Amygdala (tissue), 56 donors: ENCODE measurements at places on chromosomes 12 and 14.

GRCh38 chr12:43766291-43766690, 7.5 kb downstream of the IRAK4 start:
- DNase-seq, result no peak

DNA sequence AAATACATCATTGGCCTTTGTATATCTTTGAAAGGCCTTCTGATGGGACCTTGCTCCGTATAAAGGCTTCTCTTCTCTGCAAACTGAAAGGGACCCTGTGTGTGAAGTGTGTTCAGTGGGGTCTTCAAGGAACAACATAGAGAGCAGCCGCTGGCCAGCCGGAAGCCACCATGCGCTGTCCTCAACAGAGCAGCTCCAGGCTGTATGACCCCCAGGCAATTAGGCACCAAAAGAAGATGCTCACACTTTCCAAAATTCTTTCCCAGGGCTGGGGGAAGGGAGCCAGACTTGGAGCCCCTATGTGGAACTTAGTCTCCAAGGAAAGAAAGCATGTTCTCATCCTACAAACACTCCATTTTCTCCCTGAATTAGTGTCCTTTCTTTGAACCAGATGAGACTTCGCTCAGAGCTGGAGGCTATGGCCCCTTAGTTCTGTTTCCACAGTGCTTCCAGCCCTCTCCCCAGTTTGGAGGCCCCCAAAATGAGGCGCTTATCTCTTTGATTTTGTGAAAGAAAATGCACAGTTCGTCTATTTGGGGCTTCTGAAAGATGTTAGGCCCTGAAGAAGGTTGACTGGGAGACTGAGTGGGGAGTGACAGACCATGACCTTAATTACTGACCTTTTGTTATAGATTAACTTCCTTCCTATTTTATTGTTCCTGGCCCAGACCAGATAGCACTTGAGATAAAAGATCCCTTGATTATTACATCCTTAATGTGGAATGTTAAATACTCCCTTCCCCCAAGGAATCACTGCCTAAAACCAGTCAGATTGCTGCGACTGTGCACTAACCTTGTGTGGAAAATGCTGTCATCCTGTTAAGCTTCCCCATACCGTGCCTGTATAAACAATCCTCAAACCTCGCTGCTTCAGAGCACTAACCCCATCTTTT, 128.3 kb upstream of the FGD4 start:
- peak; percentile 47 for DNase-seq

- no peak for DNase-seq
Observed at GRCh38 chr12:22313286-22313962, 21.1 kb downstream of the ST8SIA1 start.

DNA sequence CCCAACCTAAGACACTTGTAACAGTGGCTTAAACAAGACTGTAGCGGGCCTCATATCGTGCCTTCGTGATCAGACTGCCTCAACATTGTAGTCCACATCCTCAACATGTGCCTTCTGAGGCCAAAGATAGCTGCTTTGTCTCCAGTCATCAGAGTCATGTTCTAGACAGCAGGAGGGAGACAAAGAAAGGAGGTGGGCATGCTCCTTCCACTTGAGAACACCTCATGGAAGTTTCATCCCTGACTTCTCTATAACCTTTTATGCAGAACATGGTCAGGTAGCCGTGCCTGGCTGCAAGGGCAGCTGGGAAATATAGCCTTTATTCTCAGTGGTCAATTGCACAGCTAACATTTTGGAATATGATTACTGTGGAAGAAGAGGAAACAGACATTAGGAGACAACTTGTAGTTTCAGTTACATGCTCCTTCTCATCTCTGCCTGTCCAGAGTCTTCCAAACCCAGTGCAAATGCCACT, 25.3 kb upstream of the DHRS2 start:
- no peak for DNase-seq

- no peak for DNase-seq
Observed at GRCh38 chr14:100900837-100901390, 2.6 kb downstream of the RTL1 start.

GRCh38 chr14:24280797-24281460, 9.5 kb upstream of the RABGGTA start:
- DNase-seq, result no peak

GRCh38 chr12:115209230-115209629, 525.3 kb upstream of the TBX3 start:
- no peak for DNase-seq

- DNase-seq, result no peak
Observed at GRCh38 chr14:52063052-52063462, 5.8 kb downstream of the NID2 start.

- DNase-seq, result no peak
Observed at GRCh38 chr12:111138016-111138415, 217.6 kb upstream of the MYL2 start.

DNA sequence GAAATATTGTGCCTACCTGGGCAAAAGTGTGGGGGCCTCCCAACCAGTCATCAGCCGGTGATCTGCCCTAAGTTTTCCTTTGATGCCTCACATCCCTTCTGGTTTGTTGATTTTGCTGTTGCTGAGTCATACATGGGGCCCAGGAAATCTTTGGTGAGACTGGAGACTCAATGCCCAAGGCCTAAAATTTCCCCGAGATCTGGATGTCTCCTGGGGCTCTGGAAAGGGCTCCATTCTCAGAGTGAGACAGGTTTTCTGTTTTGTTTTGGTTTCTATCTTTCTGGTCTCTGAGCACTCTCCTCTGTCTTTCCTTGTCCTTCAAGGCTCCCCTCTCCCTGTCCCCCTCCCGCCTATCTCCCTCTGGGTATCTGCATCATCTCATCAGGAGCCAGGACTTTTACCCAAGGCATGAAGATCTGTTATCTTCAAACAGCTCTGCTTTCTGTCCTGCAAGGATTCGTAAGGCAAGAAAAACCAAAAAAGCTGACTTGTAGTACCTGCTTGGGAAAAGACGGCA, 152.8 kb upstream of the MAX start:
- DNase-seq, result no peak

- DNase-seq, result no peak
Observed at GRCh38 chr14:92486881-92487280, 26.7 kb upstream of the RIN3 start.

DNA sequence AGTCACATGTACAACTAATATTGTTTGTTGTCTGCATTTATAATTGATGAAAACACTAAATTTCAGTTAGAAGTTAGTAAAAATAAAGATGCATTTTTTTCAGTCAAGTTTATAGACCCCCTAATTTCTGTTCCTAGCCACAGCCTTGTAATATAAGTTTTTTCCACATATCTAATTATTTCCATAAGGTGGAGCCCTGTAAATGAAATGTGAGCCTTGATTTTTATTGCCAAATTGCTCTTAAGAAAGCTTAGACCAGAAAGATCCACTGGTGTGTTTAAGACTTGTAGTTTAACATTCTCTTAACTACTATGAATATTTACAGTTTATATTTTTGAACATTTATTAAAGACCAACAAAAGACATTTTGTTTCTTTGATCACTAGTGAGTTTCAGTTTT, 322.1 kb upstream of the RGS6 start:
- DNase-seq, result no peak

- no peak for DNase-seq
Observed at GRCh38 chr14:54052696-54053385, 96.2 kb upstream of the BMP4 start.

DNA sequence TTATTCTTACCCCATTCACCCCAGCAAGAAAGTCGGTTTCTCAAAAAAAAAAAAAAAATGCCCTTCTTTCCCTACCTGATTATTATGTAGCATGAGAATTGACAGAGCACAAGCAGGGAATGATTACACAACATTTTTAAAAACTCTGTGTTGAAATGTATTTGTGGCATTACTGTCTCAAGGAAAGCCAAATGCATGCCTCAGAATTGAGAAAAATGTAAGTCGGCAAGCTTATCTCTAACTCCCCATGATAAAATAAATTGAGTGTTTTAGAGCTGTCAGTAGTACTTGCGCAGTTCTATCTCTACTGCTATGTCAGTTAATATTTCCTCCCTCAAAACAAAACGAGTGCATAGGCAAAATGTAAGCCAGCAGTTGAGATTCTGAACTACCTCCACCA, 25.7 kb downstream of the ANO4 start:
- DNase-seq, result no peak

GRCh38 chr12:51163795-51164194, 9.1 kb downstream of the TFCP2 start:
- no peak for DNase-seq

DNA sequence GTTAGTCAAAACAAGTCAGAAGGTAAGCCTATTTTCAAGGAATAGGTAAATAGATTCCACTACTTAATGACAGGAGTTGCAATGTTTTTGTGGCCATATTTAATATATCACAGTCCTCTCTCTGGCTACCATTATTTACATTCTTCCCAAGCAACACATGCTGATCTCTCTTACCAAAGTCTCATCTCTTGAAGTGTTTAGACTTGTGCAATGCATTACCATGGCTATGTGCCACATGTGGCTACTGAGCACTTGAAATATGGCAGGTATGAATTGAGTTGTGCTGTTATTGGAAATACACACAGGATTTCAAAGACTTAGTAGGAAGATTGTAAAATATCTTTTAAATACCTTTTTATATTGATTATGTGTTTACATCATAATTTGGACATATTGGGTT, 262.4 kb upstream of the PDE3A start:
- no peak for DNase-seq

DNA sequence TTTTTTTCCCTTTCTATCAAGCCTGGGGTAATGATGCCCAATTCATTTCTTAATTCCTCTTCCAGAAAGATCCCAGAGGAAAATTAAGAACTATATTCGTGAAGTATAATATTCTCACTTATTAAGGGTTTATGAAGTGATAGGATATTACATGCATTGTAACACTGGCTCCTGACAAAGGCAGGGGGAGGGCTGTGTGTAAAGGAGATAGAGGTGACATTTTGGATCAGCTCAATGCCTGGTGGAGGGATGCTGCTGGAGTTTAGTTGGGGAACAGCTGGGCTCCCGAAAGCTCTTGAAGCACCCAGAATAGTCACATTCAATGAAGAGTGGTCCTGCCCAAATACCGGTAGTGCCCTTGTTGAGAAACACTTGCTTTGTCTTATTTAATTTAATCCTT, 774 bp downstream of the SERPINA11 start:
- no peak for DNase-seq

GRCh38 chr14:69129264-69129880, 23.5 kb downstream of the DCAF5 start:
- DNase-seq, result peak; percentile 51

DNA sequence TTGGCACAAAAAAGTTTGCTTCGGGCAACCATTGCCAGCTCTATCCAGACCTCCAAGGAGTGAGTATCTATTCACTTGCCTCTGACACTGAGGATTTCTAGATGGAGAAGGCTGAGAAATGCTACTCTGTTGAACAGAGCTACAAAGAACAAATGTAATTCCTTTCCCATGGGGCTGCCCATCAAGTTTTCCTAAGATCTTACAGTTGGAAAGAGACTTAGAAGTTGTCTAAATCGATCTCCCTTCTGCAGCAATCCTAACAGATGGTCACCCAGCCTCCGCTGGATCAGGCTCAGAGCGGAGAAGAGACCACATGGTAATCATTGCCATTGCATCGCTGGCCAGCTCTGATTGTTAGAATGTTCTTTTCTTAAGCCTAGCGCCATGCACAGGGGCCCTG, 110.1 kb upstream of the BCL2L14 start:
- no peak for DNase-seq

DNA sequence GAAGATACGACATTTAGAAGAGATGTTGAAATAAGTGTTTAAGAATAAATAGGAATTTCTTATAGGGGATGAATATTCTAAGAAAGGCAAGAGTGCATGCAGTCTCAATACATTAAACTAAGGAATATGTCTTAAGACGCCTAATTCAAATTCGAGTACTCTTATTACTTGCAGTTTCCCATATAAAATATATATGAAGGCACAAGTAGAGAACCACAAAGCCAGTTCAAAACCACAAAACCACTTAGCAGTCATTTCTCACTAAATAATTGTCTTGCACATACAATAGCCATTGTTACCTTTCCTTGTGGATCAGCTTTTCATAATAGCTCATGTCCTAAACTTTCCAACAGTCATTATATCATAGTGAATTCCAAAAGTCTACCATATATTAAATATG, 91.0 kb upstream of the MON2 start:
- DNase-seq, result no peak

DNA sequence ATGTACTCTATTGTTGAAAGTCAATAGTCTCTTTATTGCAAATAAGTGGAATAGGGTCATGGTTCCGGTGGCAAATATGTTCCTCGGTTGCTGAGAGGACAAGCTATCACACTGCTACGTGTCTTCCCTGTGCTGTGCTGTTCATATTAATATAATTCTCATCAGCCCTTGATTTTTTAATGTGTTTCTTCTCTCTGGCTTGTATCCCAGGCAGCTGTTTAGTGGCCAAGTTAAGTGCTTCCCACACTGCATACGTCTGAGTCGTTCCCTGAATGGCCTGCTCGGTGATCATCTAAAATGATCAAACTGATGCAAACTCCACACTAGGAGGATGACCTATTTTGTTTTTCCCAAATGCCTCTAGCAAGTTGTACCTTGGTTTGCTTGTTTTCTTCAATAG, 186.4 kb downstream of the ANO6 start:
- DNase-seq, result no peak

DNA sequence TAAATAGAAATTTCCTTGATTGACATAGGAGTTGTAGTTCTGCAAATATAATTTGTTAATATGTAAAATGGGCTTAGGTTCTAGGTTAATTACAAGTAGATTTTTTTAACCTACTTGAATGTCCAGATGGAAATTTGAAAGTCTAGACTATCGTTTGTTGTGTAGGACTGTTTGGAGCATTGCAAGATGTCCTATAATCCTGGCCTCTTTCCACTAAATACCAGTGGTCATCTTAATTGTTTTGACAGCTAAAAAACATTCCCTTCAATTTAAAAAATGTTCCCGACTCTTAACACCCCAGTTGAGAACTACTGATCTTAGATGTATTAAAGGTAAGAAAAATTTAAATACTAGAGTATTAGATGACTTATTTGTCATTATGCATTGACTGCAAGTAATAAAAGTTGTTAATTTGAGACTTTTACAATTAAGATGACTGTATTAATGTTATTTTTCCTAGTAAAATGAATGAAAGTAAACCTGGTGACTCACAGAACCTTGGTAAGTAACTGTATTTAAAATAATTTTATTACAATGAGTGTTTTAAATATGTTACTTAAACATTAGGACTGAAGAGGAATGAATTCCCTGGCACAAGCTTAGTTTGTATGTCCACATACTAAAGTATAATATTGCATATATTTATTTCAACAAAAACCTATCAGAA, 21.8 kb downstream of the G2E3 start:
- no peak for DNase-seq

GRCh38 chr12:19093218-19093617, 36.3 kb upstream of the PLEKHA5 start:
- no peak for DNase-seq

GRCh38 chr12:7319930-7320329, 16.1 kb downstream of the ACSM4 start:
- no peak for DNase-seq

- DNase-seq, result no peak
Observed at GRCh38 chr12:63809566-63809965, 29.9 kb downstream of the RXYLT1 start.

GRCh38 chr12:54431911-54432814, 13.1 kb upstream of the ITGA5 start:
- DNase-seq, result no peak

DNA sequence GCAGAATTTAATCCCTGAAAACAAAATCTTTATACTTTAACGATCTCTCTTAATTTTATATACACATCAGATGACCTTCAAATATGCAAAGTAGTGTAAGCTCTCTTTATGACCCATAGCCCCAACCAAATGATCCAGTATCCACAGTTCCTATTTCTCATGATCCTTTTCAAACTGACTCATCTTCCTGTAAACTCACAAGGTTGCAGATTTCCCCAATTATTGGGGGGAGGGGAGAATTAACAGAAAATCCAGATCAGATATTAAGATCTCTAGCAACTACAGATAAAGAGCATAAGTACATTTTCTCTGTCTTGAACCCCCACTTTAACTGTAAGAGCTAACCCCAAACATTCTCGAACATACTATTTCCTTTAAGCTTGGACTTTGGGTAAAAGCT, 12.5 kb downstream of the GNS start:
- DNase-seq, result no peak
